ENCODE measurements at places on chromosomes 2 and 18.

DNA sequence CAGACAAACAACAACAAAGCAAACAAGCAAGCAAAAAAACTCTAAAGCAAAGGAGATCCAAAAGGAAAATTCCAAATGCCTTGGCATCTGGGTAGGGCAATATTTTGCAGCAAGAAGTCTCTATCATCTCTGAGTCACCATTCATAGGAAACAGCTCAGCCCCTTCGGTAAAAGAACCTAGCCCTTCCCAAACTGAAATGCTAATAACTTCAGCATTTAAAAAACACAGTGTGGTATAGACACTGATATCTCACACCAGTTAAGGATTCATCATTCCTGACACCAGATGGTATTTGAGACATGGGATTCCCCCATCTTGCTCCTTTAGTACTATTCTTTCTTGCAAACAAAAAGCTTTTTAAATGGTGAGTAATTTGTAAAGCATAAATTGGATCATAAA lies 491.8 kb downstream of the TXNL1 start:
- no peak for DNase-seq

DNA sequence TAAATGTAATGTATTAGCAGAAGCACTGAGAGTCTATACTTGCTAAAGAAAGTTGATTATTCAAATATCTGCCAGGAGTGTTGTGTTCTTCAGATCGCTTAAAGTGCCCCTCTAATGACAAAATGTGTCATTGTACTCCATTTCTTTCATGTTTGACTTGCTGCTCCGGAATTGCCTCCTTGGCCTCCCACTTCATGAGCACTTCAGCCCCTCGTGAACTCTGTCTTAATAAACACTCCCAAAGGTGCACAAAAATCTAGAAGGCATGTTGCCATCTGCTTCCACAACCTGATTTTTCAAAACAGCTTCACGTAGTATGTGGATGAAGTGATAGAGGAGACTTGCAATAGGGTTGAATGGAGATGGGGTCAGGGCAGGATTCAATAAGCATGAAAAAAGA lies 396.1 kb downstream of the TDRD15 start:
- no peak for DNase-seq

DNA sequence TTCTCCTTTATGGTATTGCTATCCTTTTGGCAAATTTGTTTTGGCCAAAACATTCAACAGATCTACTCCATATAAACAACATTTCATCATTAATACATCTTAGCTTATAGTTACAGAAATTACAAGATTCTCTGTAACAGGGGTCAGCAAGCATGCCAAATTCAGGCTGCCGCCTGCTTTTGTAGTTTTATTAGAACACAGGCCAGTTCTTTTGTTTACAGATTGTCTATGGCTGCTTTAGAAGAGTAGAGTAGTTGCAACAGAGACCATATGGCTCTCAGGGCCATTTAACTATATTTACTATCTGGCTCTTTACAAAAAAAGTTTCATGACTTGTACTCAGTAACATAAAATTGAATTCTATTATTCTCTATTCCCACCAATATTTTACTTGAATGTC lies 53.9 kb downstream of the LNPK start:
- no peak for DNase-seq

- DNase-seq: no peak
Measured at GRCh38 chr2:237137626-237138323, 52.1 kb downstream of the COPS8 start.

- DNase-seq: no peak
Measured at GRCh38 chr2:154143105-154143504, 271.4 kb downstream of the GALNT13 start.

DNA sequence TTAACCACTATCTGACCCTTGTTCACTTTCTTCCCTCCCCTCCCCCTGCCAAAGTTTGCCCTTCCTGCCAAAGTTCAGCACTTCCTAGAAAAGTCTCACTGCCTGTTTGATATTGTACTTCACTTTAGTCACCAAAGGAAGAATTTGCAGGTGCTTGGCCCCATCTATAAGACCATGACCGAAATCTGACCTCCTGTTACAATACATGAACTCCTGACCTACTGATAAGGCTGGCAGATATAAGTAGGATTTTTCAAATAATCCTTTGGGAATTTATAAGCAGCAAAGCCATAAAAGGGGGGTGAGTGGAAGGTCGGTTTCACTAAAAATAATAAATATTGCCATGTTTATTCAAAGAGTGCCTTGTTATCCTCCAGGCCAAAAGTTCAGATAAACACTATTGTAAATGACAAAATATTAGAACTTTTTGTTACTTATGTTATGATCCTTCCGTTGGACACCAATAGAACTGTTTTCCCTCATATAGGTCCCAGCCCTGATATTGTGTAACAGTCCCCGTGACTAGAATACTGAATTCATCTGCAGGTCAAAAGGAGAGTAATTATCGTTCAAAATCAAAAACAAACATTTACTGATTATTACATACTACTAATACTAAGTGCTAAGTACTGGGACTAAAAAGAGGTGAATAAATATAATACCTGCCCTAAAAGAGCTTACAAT lies 277.6 kb downstream of the EXOC6B start:
- DNase-seq: no peak
